ENCODE measurements at places on chromosomes 6 and 20.

- DNase-seq, result no peak
Measured at GRCh38 chr20:10603971-10604864, 69.6 kb downstream of the JAG1 start.

DNA sequence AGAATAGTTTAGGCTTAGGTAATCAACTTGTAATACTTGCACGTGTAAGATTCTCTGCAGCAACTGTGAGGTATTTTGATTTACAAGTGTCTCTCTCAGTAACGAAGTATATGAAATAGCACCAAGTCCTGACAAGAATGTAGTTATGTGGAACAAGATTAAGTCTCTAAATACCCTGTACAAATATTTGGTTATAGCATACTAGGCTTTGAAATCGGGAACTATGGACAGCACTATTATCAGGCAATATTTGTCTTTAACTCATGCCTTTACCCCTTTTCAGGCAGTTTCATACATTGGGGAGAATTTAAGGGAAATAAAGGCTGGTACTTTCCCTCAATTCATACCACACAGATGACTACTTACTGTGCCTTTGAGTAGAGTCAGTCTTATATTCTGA is 93.2 kb downstream of the GRIK2 start:
- DNase-seq, result no peak

- DNase-seq, result no peak
Measured at GRCh38 chr6:38185244-38185643, 365.7 kb downstream of the ZFAND3 start.

DNA sequence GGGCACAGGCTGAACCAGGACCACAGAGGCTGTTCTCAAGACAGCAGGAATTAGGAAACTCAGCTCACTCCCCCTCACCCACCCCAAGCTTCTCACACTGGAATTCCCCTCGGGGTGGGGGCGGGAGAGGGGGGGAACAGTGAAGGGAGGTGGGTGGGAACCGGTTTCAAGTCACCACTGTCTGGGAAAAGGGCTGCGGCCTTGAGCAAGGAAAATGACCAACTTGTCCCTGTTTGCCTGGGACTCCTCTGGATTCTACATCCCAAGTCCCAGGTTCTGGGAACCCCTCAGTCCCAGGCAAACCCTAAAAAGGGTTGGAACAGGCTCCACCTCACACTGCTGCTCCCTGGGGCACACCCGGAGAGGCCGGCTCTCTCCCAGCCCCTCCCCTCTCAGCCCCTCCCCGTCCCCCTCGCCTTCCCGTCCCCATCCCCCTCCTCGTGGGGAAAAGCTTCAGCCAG is 230.7 kb downstream of the TFAP2C start:
- DNase-seq, result no peak
